ENCODE measurements at places on chromosomes 2 and 18. TPM values are rescaled to one million over a fixed set of nuclear protein-coding genes. Genes with fewer than 3 reads are reported as not detected.
A peak's percentile ranks its signal among the peaks of the same experiment; 100 is the strongest.

- no peak for DNase-seq
Observed at GRCh38 chr18:5500158-5500939, 43.4 kb downstream of the EPB41L3 start.

The MC2R gene
- not detected for total RNA-seq

The ALLC gene
- total RNA-seq, result not detected

DNA sequence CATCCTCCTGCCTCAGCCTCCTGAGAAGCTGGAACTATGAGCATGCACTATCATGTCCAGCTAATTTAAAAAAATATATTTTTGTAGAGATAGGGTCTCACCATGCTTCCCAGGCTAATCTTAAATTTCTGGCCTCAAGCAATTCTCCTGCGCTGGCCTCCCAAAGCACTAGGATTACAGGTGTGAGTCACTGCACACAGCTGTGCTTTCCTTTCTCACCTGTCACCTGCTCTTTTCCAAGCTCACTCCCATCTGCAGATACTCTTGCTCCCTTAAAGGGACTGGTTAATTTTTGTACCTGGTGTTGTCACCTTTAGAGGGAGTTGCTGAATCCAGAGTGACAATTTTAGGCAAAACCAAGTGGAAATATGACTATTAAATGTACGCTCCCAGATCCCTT lies 178.2 kb downstream of the LOXHD1 start:
- no peak for DNase-seq

GRCh38 chr18:48324651-48325050 lies 84.5 kb downstream of the ZBTB7C start:
- DNase-seq, result no peak

GRCh38 chr2:72731116-72731515 lies 94.7 kb downstream of the EXOC6B start:
- DNase-seq, result no peak

The BCL2 gene
- total RNA-seq, result 3.6 TPM

- DNase-seq, result no peak
Observed at GRCh38 chr2:160405077-160405867, 88.3 kb downstream of the RBMS1 start.

- no peak for DNase-seq
Observed at GRCh38 chr18:59990121-59990823, 90.5 kb downstream of the PMAIP1 start.

The CCDC148 gene
- total RNA-seq, result 1.0 TPM

GRCh38 chr2:27738349-27739057 lies 33.0 kb upstream of the MRPL33 start:
- no peak for DNase-seq

The TMEM214 gene
- 22.6 TPM for total RNA-seq

The FHOD3 gene
- total RNA-seq, result 3.1 TPM

- no peak for DNase-seq
Observed at GRCh38 chr2:240834377-240834975, 14.5 kb upstream of the KIF1A start.

The GKN1 gene
- total RNA-seq, result not detected

The ACMSD gene
- total RNA-seq, result not detected

The RFTN2 gene
- 10.2 TPM for total RNA-seq

DNA sequence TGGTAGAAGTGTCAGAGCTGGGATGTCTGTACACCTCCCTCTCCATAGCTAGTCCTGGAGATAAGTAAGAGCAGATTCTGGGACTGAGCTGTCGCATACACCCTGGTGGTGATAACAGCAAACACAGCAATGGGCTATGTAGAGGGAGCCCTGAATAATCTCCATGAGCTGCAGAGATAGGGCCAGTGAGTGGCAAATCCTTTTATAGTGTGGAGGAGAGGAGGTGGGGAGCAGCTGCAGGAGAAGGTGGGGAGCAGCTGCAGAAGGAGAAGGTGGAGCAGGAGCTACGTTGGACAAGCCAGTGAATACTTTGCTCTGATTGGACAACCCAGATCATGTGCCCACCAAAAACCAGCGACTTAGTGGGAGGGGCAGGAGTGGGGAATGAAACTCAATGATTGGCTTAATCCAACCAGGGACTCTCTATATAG lies 85.5 kb downstream of the TMEM247 start:
- no peak for DNase-seq

GRCh38 chr2:75480971-75481836 lies 79.5 kb downstream of the EVA1A start:
- DNase-seq, result peak; percentile 24

DNA sequence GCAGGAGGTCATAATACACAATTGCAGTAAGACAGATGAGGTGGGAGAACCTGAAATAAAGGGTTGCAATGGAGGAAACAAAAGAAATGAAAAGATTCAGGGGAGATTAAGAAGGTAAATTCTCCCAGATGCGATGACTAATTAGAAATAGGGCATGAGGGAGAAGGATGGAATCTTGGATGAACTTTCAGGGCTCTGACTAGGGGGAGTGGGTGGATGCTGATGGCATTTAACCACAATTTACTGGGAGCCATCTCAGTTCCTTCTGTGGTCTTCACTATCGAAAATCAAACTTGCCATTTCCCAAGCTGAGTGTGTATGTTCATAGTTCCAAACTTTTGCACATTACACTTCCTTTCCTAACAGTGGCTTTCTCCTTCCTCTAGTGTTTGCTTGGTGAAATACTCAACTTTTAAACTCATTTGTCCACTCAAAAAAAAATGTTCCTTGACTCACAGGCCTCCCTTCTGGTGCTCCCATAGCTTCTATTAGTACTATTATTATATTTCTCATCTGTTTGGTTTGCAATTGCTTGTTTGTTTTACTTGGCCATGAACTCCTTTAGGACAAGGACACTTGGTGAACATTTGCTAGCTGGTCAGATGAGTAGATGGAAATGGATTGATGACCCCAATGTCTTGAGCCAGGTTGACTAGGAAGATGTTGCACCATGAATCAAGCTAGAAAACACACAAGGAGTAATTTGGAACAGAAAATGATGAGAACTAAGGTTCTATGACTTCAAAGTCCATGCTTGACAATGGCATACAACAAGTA lies 178.5 kb downstream of the DIS3L2 start:
- peak; percentile 75 for DNase-seq

GRCh38 chr2:25649786-25650185 lies 23.6 kb downstream of the DTNB start:
- no peak for DNase-seq

DNA sequence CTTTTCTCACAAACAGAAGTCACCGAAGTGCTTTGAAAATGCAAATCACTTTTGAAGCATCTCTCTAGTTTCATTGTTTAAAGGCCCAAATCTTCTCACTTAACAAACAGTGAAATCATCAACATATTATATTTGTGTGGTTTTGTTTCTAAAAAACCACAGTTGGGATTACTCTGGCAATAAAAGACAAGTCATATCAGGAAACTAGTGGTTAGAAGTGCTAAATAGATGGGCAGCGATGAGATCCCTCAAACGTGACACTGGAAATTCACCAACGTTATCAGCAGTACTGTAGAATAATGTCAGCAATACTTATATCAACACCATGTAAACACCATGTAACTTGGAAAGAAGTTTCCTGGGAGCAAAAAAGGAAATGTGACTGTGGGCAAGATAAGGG lies 893.5 kb downstream of the SUCLG1 start:
- DNase-seq, result no peak

- DNase-seq, result no peak
Observed at GRCh38 chr2:25201265-25201664, 32.9 kb upstream of the POMC start.

The FAM237A gene
- total RNA-seq, result not detected

The HOXD12 gene
- total RNA-seq, result not detected

The CCBE1 gene
- total RNA-seq, result 60.9 TPM

DNA sequence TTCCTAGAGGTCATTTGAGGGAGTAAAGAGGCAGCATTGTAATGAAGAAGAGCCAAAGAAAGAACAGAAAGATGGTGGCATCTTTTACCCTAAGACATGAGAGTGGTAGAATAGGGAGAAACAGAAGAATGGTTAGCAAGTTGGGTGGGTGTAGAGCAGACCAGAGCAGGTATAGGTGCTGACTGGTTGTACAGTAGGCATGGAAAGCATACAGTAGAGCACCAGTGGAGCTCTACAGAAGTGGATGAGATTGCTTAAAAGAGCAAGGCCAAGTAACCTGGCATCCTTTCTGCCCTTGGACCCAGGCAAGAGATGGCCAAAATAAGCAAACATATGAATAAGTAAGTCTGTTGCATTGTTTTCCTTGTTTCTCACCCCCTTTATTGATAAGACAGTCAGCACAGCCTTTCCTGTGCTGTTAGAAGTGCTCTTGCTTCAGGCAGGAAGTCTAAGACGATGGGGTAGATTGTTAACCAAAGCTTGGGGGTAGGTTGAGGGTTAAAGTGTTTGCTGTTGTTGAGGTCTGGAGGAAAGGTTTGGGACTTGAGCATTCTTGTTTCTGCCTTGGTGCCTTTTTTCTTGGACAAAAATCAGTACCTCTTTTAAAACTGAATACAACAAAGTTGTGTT lies 76.9 kb downstream of the DIS3L2 start:
- DNase-seq, result no peak

The ERBB4 gene
- total RNA-seq, result 0.17 TPM

DNA sequence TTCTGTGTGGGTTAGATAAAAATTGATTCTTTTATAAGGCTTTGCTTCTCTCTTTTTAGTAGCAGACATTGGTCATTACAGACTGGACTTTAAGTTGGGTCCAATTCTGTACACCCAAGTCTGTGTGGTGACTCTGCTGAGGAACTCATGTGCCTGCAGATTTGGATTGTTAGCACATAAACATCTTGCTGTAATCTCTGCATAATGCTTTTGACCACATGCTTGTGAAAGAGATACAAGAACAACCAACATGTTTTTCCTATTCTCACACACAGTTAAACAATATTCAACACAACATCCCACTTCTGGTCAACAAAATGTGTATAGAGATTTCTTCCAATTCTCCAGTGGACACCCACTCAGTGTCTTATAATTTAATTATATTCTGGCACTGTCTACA lies 270.1 kb downstream of the RDH14 start:
- DNase-seq, result no peak

DNA sequence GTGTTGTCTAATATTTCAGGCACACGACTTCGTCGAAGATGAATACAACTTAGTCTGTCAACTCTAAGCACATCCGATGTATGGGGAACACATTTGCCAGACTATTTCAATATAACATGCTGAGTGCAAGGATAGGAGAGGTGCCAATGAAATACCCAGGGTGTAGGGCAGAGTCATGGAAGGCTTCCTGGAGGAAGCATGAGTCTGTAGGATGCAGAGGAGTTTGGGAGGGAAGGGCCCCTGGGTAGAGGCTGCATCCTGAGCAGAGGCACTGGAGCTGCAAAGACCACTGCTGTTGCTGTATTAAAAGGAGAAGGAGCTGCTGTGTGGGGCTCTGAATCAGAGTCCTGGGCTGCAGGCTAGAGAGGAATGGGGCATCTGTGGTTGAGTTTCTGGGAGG lies 89.9 kb downstream of the ASAP2 start:
- DNase-seq, result no peak

DNA sequence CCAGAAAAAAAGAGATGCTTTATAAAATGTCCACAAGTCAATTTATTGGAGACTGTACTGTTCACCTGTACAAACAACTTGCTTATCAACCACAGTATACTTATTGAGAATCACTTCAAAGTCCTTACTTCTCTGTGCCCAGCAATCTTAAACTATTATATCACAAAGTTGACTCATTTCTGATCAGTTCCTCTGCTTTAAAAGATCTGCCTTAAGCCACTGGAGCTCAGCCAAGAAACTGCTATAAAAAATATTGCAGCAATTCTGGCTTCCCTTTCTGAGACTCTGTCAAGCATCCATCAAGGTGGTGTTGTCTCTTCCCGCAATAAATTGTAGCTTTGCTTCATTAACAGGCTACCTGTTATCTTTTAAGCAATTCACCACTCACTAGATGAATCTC lies 375.2 kb upstream of the SPHKAP start:
- peak; percentile 24 for DNase-seq

DNA sequence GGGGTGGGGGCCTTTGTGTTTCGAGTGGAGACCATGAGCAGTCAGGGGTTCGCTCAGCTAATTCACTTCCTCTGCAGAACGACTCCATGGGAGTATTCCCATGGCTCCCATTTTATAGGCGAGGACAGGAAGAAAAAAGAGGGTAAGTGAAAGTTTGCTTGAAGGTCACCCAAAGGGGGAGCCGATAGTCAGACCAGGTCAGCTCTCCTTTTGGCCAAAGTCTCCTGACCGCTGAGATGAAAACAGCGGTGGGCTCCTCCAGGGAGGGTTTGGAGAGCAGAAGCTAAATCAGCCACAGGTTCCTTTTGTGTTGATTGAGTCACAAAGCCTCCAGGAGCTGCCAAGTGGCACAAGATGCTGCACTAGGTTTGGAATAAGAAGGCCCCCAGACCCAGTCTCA lies 34.1 kb upstream of the CTAGE1 start:
- no peak for DNase-seq

DNA sequence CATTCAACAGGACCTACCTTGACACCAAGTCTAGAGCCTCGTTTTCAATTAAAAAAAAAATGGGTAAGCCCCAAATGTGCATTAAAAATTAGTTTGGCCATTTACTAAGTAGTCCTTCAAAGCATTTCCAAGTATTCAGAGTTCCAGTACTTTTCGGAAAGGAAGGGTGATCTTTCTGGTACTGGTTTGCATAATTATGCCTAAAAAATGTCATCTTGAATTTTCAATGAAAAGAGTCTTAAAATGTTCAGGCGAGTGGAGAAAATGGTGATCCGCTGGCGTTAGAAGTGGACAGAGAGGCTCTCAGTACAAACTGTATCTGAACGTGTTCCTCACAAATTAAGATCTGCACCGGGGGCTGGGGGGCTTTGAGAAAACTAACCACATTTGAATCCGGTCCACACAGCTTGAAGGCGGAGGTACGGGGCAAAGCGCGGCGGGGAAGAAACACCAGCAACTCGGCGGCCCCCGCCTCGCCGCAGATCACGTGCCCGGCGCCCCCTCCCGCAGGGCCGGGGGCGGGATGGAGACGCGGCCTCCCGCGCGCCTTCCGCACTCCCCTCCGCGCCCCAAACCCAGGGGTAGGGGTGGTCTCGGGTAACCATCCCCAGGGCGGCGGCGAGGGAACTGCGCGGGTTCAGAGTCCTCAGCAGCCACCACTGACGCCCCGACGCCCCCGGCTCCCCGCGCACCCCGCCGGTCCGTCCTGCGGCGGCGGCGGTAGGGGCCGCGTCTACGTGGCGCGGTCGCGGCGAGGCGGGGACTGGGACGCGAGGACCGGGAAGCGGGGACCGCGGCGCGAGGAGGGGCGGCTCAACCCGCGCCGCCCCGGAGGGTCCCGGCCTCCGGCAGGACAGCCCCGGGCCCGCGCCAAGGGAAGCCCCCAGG lies 564 bp downstream of the LPIN2 start:
- peak; percentile 40 for DNase-seq

- no peak for DNase-seq
Observed at GRCh38 chr2:11761259-11761658, 14.8 kb downstream of the LPIN1 start.
